Esophagus squamous epithelium (tissue), 5 donors: ENCODE measurements at places on chromosomes 5 and 9.

DNA sequence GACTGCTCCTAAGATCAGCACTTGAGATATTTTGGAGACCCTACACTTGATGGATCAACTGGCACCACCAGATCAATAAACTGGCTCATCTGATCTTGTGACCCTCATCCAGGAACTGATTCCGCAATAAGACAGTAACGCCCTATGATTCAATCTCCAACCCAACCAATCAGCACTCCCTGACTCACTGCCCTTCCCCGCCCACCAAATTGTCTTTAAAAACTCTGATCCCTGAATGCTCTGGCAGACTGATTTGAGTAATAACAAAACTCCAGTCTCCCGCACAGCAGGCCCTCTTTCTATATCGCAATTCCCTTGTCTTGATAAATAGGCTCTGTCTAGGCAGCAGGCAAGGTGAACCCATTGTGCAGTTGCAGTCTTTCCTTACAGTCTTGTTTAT, 677.0 kb downstream of the LRRC70 start:
- no peak for DNase-seq

GRCh38 chr5:141521244-141521781, 32.4 kb downstream of the PCDHGC5 start:
- no peak for DNase-seq

DNA sequence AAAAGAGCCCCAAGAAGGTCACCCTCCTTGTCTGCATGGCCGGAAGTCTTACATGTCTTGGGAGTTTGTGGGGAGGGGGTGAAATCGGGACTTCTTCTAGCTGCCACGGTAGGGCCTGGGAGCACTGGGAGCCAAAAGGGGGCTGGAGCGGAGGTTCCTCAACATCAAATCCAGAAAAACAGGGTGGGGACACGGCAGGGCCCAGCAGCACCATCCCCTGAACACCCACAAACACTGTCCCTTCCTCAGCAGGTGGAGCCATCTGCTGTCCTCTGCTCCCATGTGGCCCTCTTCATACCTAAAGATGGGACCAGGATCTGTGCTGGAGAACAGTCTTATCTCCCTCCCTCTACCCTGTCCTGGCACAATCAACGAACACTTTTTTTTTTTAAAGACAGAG, 2.7 kb downstream of the TERT start:
- no peak for DNase-seq

- DNase-seq, result no peak
Measured at GRCh38 chr5:93343570-93343969, 237.4 kb downstream of the NR2F1-AS1 start.

- DNase-seq, result no peak
Measured at GRCh38 chr5:66527478-66528035, 68.6 kb upstream of the MAST4 start.

DNA sequence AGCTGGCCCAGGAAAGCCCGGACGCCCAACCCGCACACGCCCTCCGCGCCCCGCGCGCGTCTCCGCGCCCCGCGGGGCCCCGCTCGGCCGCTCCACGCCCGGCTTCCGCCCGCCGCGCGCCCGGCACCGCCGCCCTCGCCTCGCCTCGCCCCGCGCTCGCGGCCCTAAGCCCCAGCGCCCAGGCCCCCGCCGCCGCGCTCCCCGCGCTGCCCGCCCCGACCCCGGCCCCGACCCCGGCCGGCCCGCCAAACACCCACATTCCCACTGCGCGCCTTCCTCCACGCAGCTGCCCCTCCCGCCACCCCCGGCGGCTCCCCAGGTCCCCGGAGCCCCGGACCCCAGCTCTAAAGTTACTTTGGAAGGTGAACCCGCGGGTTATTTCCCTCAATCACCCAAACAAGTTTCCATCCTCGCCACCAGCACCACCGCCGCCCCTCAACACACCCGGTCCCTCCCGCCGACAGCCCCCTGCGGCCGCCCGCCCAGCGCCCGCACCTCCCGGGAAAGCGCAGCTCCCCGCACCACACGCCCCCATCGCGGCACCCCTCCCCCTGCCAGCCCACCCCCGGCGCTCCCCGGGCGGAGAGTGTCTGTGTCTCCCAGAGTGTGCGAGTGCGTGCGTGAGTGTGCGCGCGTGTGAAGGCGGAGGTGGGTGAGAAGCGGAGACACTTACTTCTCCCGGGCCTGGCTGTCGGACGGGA, 439 bp downstream of the SSBP2 start:
- no peak for DNase-seq

DNA sequence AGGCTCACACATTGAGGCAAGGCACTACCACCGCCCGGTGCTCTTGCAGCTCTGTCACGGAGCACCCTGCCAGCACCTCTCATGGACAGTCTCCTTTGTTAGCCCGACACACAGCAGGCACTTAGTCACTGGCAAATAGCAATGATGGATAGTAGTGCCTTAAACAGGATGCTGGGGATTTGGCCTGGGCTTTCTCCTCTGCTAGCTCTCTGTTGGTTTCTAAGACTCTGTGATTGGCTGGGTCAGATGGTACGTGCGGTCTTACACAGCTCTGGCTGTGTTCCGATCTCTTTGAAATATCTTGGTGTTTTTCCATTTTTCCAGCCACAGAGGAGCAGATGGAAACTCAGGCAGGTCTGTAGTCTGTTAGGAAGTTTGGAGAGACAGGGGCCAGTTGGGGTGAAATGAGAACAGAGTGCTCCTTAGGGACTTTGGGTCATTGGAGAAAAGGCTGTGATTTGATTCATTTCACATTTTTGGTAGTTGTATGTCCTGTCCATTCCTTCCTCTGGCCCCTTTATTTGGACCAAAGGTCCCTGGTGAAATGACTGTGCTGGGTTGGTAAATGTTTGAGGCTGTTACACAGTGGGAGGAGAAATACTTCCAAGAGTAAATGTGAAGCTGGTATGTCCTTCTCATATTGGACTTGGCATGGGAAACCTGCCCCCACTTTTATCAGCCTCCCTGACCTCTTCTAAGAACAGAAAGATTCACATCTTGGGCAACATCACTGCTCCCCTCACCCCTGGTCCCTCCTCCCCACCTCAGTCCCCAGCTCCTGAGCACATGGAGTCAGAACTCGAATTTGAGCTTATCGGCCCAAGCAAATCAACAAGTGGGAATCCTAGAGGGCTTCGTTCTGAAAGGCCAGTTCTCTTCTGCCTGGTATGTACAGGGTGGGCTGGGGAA, 3.4 kb downstream of the SMIM3 start:
- DNase-seq, result no peak

DNA sequence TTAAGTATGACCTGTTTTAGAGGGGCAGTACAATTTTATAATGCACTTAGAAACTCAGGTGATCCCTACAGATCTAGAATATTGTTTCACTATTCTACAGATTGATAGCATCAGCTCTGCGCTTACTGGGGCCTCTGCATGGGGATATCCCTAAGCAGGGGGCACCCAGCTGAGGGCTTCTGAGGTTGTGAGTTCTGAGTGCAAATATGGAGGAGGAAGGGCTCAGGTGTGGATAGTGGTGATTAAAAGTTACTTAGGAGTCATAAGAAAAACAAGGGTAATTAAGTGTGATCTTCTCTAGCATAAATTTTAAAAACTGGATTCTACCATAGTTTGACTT, 274.4 kb downstream of the EFNA5 start:
- DNase-seq, result no peak

DNA sequence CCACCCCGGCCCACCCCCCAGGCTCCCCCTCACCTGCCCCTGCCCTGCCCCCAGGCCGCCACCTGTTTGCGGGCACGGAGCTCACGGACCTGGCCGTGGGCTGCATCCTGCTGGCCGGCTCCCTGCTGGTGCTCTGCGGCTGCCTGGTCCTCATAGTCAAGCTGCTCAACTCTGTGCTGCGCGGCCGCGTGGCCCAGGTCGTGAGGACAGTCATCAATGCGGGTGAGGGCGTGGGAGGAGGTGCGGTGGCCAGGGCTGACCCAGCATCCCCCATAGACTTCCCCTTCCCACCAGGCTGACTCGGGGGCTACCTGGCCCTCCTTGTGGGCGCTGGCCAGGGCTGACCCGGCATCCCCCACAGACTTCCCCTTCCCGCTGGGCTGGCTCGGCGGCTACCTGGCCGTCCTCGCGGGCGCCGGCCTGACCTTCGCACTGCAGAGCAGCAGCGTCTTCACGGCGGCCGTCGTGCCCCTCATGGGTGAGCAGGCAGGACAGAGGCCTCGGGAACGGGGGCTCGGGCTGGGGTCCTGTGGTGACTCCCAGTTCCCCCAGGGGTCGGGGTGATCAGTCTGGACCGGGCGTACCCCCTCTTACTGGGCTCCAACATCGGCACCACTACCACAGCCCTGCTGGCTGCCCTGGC, 3.5 kb downstream of the SLC34A3 start:
- DNase-seq, result no peak

DNA sequence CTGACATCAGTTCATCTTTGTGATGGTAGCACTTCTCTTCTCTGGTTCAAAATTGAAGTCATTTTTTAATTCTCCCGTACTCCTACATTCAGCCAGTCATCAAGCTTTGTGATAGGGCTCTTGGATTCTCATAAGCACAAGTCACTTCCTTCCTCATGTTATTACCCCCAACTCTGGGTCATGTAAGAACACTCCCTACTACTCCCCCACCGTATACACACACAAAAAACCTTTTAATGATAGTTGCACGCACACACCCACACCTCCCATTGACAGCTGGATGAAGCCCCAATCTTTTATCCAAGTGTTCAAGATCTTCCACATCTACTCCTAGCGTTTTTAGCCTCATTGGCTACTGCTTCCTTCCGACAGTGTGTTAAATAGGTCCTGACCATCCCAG, 16.8 kb downstream of the KDM3B start:
- DNase-seq, result no peak

DNA sequence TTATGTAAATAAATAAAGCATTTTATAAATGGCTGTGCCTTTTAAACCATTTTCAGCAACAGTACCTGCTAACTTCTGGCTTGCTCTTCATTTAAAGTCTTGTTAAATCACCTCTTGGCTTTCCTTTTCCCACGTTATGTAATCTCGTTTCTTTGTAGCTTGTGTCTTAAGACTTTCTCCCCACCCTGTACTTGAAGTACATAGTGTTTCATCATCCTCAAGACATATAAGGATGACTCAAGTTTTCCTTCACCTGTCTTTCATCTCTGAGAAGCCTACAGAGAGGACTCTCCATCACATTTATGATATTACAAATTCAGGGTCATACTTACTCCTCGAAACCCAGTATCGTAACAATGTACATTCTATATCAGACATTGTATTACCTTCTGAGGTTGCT, 33.9 kb downstream of the PRELID2 start:
- no peak for DNase-seq

GRCh38 chr5:139619861-139620260, 28.3 kb upstream of the CXXC5 start:
- no peak for DNase-seq

DNA sequence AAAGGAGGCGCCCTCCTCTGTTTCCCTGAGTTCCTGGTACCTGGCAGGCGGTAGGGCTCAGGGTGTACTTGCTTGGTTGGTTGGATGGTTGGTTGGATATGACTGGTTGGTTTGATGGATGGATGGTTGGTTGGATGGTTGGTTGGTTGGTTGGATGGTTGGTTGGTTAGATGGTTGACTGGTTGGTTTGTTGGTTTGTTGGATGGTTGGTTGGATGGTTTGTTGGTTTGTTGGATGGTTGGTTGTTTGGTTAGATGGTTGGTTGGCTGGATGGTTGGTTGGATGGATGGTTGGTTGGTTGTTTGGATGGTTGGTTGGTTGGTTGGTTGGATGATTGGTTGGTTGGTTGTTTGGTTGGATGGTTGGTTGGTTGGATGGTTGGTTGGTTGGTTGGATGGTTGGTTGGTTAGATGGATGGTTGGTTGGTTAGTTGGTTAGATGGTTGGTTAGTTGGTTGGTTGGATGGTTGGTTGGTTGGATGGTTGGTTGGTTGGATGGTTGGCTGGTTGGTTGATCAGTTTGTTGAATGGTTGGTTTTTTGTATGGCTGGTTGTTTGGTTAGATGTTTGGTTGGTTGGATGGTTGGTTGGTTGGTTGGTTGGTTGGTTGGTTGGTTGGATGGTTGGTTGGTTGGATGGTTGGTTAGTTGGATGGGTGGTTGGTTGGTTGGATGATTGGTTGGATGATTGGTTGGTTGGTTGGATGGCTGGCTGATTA, 6.5 kb upstream of the TMEM250 start:
- DNase-seq, result no peak

DNA sequence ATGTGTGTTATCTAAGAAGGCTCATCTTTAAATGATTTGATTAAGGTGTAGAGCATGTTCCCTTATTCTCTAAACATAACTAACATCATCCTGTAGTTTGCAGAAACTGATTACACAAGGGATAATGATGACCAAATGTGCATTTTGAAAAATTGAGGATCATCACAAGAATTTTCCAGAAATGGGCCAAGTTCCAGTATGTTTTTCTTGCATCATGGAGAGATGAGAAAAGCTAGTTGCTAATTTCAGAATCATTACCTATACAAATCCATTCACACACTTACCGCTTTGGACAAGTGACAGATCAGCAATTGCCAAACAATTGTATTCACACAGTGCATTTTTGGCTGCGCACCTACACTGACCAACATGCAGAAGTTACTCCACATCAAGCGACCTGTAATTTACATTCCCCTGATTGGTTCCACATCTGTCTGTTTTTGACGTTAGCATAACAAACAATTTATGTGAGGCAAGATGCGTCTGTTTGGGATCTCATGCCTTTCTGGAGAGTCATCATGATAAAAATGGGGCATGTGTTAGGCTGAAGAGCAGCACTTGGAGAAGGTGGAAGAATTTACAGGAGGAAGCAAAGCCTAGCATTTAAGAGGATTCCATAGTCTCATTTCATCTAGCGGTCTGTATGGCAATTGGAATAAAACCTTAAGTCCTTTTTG, 2.8 kb upstream of the BNC2 start:
- DNase-seq, result no peak

- DNase-seq, result no peak
Measured at GRCh38 chr5:112958093-112959088, 18.2 kb upstream of the DCP2 start.

- DNase-seq, result no peak
Measured at GRCh38 chr5:14873093-14873492, 1.5 kb upstream of the ANKH start.

DNA sequence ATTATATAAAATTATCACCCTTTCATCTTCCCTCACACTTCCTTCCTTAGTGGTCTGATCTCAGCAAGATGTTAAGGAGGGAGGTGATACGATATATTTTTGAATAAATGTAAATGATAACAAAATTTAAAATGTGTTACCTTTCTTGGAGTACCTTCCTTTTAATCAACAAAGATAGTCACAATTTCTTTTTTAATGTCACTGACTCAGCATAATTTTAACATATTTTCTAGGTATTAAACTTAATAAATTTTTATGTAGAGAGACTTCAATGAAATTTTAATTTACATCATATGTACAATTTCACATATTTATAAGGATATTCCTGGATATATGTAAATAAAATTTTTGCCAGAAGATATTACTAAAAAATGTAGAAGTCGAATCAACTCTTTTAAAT, 125.0 kb upstream of the FBN2 start:
- no peak for DNase-seq

GRCh38 chr9:112757282-112757883, 6.8 kb downstream of the SNX30 start:
- DNase-seq, result no peak

DNA sequence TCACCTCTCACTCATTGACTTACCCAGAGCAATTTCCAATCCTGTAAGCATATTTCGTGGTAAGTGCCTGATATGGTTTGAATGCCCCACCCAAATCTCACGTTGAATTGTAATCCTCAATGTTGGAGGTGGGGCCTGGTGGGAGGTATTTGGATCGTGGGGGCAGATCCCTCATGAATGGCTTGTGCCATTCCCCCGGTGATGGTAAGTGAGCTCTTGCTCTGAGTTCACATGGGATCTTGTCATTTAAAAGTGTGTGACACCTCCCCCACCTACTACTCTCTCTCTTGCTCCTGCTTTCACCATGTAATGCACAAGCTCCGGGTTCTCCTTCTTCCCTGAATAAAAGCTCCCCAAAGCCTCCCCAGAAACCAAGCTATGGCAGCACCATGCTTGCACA, 1165.5 kb downstream of the CDH12 start:
- DNase-seq, result no peak

- no peak for DNase-seq
Measured at GRCh38 chr9:135847833-135848232, 59.5 kb downstream of the CAMSAP1 start.
